Inflammatory macrophage treated with lipopolysaccharide for 4 hours (primary cell): ENCODE measurements at places on chromosomes 16 and 17.

DNA sequence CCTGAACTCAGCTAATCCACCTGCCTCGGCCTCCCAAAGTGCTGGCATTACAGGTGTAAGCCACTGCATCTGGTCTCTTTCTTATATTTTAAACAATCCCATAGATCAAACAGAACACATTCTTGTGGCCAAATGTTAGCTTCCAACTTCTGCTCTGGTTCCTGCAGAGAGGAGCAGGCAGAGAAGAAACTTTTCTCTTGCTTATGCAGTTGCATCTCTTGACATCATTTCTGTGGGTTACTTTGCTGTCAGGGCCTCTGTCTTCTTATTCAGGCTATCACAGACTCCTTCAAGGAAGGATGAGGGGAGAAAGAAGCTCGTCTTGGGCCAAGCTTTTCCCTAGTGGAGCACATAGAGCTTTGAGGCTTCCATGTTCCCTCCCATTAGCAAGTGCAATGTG, 7.8 kb downstream of the HSD17B2 start:
- DNase-seq: no peak

GRCh38 chr16:1525871-1526607, 7.4 kb upstream of the TMEM204 start:
- no peak for DNase-seq

DNA sequence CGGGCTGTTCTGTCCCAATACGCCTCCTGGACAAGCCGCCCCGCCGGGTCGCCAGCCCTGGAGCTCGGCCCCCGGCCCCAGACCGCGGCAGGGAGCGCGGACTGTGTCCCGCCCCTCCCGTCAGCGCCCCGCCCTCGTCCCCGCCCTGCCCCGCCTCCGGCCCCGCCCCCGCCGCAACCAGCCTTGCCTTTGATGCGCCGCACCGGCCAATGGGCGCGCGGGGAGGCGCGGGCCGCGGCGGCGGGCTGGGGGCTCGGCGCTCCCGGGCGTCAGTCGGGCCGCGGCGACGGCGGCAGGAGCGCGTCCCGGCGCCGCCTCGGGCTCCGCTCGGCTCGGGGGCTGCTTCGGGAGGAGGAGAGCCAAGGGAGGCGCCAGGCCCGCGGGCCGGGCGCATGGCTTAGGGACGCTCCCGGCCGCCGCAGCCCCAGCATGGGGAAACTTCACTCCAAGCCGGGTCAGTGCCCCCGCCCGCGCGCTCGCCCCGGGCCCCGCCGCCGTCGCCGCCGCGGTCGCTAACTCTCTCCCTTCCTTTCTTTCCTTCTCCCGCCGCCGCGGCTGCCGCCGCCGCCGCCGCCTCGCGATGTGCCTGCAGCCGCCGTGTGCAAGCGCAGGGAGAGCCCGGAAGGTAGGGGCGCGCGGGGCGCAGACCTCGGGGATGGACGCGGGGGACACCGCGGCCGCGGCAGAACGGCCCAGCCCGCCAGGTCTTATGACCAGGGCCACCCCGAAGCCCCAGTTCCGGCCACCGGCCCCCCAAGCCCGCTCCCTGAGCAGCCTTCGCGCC, at the start of gene NKD1:
NKD1 (plus strand) TSS at position 272 of the 784 bp plus-strand sequence; CDS start at position 430, 158 bp downstream.
- DNase-seq: peak; percentile 56

DNA sequence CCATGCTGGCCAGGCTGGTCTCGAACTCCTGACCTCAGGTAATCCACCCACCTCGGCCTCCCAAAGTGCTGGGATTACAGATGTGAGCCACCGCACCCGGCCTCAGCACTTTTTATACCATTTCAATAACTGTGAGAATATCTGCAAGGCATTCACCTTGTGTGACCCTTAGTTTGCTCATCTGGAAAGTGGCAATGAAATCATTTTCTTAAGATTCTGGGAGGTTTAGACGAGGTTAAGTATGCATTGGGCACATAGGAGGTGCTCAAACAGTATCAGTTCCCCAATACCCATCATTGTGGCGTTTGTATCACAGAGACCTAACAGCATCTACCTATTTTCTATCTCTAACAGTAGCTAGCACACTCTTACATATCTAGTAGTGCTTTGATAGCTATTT, 481.9 kb upstream of the ERCC4 start:
- no peak for DNase-seq

DNA sequence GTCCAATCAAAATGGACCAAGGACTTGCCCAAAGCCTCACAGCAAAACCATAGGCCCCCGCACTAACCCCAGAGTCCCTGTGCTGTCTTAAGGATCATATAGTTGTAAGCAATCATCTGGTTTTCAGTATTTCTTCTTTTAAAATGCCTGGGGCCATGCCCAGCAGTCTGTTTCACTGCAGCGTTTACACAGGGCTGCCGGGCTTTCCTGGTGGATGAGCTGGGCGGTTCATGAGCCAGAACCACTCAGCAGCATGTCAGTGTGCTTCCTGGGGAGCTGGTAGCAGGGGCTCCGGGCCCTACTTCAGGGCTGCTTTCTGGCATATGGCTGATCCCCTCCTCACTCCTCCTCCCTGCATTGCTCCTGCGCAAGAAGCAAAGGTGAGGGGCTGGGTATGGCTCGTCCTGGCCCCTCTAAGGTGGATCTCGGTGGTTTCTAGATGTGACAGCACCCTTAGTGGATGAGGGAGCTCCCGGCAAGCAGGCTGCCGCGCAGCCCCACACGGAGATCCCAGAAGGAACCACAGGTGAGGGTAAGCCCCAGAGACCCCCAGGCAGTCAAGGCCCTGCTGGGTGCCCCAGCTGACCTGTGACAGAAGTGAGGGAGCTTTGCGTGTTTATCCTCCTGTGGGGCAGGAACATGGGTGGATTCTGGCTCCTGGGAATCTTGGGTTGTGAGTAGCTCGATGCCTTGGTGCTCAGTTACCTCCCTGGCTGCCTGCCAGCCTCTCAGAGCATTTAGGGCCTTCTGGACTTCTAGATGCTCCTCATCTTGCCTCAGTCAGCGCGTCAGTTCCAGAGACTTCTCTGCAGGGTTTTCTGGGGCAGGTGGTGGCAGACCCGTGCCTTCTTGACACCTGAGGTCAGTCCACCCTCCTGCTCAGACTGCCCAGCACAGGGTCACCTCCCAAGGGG, 24.8 kb upstream of the STH start:
- no peak for DNase-seq
